ENCODE measurements at places on chromosomes 4 and X. TPM values are rescaled to one million over a fixed set of nuclear protein-coding genes. Genes with fewer than 3 reads are reported as not detected.

DNA sequence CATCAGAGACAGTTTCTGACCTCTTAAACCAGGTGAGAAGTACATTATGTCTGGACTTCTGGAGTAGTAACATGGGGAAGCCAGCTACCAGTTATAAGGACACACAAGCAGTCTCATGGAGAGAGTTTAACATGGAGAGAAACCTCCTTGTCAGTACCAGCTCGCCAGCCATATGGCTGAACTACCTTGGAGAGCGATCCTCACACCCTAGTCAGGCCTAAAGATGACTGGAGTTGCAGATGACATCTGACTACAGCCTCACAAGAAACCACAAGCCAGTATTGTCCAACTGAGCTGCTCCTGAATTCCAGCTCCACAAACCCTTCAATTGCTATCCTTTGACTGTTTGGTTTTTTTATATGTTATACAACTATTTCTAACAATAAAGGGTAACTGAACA is 49.8 kb downstream of the PDHA2 start:
- DNase-seq = no peak

GRCh38 chr4:70589785-70590184 is 2.3 kb upstream of the AMBN start:
- no peak for DNase-seq

DNA sequence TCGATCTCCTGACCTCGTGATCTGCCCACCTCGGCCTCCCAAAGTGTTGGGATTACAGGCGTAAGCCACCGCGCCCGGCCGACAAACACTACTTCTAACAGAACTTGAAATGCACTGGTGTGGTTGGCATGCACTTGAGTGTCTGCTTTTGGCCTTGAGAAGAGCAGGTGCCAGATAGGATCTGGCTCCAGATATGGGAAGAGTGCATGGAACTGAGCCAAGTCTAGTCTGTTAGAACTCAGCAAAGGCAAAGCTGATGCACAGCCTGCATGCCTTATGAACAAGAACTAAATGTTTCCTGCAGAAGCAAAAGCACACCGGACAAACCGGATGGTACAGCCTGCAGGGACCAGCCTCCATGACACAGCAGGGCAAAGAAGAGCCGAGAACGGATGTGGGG is 35.1 kb upstream of the TBL1X start:
- DNase-seq = no peak

DNA sequence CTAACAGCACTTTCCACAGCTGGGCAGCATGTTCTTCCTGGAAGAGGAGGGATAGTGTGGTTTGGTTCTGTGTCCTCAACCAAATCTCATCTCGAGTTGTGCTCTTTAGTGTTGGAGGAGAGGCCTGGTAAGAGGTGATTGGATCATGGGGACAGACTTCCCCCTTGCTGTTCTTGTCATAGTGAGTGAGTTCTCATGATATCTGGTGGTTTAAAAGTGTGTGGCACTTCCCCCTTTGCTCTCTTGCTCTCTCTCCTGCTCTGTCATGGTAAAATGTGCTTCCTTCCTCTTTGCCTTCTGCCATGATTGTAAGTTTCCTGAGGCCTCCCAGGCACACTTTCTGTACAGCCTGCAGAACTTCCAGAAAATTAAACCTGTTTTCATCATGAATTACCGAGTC is 133.7 kb upstream of the NDP start:
- no peak for DNase-seq

GRCh38 chr4:44914223-44914622 is 187.9 kb upstream of the GNPDA2 start:
- DNase-seq = no peak

GRCh38 chr4:141933978-141934377 is 297.6 kb downstream of the IL15 start:
- DNase-seq = no peak

- peak; percentile 57 for DNase-seq
Observed at GRCh38 chr4:106893903-106894302, 142.2 kb downstream of the DKK2 start.

DNA sequence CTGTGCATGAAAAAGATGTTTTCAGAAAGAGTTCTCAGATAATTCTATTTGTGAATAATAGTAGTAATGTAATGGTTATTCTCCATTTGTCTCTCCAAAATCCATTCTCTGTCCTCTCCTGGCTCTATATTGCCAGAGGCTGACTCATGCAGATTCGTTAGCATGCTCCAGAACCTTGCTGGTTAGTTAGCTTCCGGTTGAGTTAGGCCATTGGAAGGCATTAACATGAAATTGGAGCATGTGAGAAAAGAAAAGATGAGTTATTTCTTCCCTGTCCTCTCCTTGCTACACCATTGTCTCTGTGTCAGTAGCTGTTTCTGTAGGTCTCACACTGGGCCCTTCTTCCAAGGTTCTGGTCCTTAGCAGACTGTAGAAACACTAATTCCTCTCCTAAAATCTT is 23.5 kb upstream of the PRDM8 start:
- no peak for DNase-seq

GRCh38 chr4:113336556-113336955 is 287.1 kb downstream of the ANK2 start:
- no peak for DNase-seq

GRCh38 chr4:137359691-137360315 is 172.5 kb downstream of the PCDH18 start:
- DNase-seq = no peak

DNA sequence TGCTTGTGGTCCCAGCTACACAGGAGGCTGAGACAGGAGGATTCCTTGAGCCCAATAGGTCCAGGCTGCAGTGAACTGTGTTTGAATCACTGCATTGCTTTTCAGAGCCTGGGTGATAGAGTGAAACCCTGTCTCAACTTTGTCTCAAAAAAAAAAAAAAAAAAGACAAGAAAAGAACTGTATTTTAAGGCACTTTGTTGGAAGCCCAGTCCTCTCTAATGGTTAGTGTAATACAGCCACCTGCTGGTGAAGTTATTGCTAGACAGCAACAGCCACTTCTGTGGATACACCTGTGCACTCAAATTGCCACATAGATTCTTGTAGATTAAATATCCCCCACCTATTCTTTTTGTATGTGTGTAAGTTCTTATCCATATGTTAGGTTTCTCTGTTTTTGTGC is 10.1 kb upstream of the FGG start:
- DNase-seq = no peak

BST1 gene
- 7.7 TPM for total RNA-seq

KCTD8 gene
- 1.7 TPM for total RNA-seq

ADD1 gene
- 378 TPM for total RNA-seq

TIMP1 gene
- 115 TPM for total RNA-seq

TMEM47 gene
- total RNA-seq = 95.8 TPM

CDX4 gene
- total RNA-seq = not detected

TLR10 gene
- total RNA-seq = not detected

WDR1 gene
- 240 TPM for total RNA-seq

GAGE13 gene
- total RNA-seq = not detected

Measured in sigmoid colon (tissue), 7 donors.